ENCODE measurements at places on chromosomes 5 and 9. TPM values are rescaled to one million over a fixed set of nuclear protein-coding genes. Genes with fewer than 3 reads are reported as not detected.
A peak's percentile ranks its signal among the peaks of the same experiment; 100 is the strongest.

- no peak for DNase-seq
Measured at GRCh38 chr5:122943050-122943698, 93.4 kb downstream of the PPIC start.

Gene UTP15
- total RNA-seq = 25.7 TPM

DNA sequence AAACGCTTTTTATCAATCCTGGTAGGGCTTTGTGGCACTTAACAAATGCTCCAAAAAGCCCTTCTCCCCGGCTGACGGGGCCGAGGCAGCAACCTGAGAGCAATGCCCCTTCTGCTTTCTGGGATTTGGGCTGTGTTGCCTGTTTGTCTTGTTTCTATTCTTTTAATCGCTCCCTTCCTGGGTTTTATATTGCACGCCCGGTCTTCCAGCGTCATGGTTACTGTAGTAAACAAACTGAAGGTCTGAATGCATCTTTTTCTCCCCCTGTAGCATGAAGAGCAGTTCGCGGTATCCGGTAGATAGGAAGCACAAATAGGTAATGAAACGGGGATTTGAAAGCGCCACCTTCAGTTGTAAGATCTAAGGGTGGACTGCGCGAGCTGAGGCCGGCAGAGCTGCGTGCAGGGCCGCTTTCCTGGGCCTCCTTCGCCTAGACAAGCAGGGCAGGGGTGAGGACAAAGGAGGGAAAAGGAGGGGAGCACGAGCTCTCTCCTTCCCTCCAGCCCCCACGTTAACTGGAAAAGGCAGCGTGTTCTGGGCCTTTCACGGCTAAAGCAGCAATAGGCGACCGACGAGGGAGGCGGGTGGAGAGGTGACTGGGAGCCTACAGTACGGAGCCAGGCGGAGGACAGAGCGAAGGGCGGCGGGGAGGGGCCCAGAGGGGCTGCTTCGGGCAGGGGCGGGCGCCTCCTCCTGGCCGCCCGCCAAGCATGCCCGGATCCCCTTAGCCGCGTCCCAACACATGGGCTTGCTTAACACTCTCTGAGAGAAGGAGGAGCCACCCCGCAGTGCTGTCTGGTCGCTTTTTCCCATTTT, 49.3 kb upstream of the ZNF366 start:
- peak; percentile 20 for DNase-seq

GRCh38 chr5:179008667-179009066, 13.5 kb upstream of the GRM6 start:
- no peak for DNase-seq

DNA sequence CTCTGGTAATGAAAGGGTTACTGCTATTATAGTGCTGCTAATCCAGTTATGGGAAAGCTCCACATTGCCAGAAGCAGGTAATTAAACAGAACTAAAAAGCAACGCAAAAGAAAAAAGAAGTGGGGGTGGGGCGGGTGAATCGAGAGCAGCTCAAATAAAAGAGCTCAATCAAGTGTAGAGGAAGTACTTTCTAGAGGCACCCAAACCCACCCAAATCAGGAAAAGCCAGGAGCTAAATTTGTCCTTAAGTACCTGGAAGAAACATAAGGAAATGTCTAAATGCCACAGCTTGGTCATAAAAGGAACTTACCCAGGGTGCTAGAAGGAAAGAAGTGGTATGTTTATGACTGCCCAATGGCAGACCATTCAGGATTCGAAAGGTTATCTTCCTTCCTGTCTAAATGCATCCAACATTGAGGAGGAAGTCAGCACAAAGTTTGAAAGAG, 2.4 kb upstream of the RNF145 start:
- no peak for DNase-seq

- DNase-seq = no peak
Measured at GRCh38 chr9:98625728-98626127, 83.0 kb downstream of the GABBR2 start.

Gene HACD4
- 0.87 TPM for total RNA-seq

GRCh38 chr9:85716031-85716877, 25.5 kb downstream of the AGTPBP1 start:
- no peak for DNase-seq

All from activated naive CD4-positive, alpha-beta T cell treated with anti-CD3 and anti-CD28 coated beads, Interleukin-2, amount 50 U/mL, for 72 hours (primary cell).